ENCODE measurements at places on chromosomes 1 and 21.

GRCh38 chr1:55131801-55132200 lies 83.4 kb downstream of the USP24 start:
- DNase-seq, result no peak

DNA sequence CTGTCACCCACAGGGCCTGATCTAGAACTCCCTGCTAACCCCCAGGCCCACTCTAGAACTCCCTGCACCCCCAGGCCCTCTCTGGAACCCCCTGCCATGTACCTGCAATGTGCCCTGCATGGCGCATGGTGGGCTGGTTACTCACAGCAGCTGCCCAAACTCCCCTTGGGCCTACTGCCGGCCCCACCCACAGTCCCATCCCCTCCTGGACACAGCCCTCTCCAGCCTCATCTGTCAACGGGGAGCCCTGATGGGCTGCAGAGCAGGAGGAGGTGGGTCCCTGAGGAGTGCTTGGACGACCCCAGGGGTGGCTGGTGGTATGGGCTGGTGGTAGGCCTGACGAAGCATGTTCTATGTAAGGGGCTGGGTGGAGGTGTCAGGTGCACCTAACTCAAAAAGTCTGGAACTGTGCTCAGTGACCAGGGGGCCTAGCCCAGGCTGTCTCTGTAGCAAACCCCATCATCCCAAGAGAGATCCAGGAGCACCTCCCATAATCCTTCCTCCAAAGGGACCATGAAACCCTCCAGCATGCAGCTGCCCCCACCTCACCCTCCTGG lies 19.0 kb upstream of the PRSS38 start:
- DNase-seq, result no peak

GRCh38 chr1:15123925-15124324 lies 29.6 kb upstream of the TMEM51 start:
- DNase-seq, result no peak

GRCh38 chr1:160161965-160162705 lies 10.7 kb downstream of the ATP1A4 start:
- no peak for DNase-seq

DNA sequence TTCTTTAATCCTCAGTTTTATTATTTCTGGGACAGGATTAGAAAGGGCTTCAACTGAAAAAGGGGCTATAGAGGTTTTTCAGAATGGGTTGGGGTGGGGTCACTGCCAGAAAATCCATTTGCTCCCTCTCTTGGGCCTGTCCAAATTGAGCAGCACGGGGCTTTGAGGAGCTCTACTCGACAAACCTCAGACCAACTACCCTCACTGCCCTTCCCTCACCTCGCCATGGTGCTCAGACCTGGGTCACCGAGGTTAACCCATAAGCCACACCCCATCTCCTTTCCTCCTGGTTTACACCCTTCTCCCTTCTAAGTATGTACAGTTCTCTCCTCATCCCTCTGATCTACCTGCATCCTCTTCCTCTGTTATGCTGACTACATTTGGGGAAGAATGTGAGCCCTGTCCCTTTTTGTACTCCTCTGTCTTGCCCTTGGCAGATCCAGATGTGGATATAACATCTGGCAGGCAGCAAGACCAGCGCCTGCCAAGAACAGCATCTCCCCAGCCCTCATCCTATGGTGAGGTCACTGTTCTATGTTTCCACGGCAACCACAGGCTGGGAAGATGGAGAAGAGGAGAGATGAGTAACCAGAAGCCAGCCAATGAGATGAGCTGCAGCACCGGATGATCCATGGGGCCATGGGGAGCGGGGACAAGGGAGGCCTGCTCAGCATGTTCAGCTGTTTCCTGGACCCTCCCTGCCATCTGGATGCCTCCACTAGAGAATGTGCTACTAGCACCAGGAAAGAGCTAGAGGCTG lies 3.7 kb upstream of the FABP3 start:
- no peak for DNase-seq

GRCh38 chr1:76942549-76942948 lies 75.3 kb downstream of the ST6GALNAC5 start:
- DNase-seq, result no peak

All from CD4-positive, alpha-beta T cell treated with Interleukin-6 at 100 ng/mL for 8 hours (primary cell).